SK-MEL-5 (cell line): ENCODE measurements at places on chromosomes 3 and 15. TPM values are rescaled to one million over a fixed set of nuclear protein-coding genes. Genes with fewer than 3 reads are reported as not detected.

- no peak for DNase-seq
These were observed 15.0 kb downstream of the KLF15 start for GRCh38 chr3:126342211-126342610.

GRCh38 chr3:25442486-25442885 lies 14.4 kb downstream of the RARB start:
- DNase-seq, result no peak

PRKAR2A gene
- total RNA-seq, result 34.9 and 35.1 TPM in 2 replicates

RBP2 gene
- not detected in 2 replicates for total RNA-seq

DNA sequence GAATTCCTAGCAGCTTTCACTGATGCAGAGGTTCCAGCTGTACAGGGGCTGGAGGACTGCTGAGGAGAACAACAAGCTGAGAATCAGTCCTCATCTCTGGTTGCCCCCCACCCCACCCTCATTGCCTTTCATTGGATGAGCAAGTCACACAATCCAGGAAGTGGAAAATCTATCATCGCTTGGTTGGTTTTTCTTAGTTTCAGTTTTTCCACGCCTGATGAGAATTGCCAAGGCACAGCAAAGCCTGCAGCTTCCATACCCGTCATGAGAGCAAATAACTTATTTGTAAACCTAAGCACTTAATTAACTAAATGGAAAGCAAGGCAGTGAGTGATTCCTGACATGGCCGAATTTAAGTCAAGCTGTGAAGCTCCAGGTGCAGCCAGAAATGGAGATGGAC lies 21.4 kb upstream of the LIPC start:
- no peak for DNase-seq

- DNase-seq, result no peak
These were observed 44.6 kb upstream of the SLC25A36 start for GRCh38 chr3:140896997-140897396.

DNA sequence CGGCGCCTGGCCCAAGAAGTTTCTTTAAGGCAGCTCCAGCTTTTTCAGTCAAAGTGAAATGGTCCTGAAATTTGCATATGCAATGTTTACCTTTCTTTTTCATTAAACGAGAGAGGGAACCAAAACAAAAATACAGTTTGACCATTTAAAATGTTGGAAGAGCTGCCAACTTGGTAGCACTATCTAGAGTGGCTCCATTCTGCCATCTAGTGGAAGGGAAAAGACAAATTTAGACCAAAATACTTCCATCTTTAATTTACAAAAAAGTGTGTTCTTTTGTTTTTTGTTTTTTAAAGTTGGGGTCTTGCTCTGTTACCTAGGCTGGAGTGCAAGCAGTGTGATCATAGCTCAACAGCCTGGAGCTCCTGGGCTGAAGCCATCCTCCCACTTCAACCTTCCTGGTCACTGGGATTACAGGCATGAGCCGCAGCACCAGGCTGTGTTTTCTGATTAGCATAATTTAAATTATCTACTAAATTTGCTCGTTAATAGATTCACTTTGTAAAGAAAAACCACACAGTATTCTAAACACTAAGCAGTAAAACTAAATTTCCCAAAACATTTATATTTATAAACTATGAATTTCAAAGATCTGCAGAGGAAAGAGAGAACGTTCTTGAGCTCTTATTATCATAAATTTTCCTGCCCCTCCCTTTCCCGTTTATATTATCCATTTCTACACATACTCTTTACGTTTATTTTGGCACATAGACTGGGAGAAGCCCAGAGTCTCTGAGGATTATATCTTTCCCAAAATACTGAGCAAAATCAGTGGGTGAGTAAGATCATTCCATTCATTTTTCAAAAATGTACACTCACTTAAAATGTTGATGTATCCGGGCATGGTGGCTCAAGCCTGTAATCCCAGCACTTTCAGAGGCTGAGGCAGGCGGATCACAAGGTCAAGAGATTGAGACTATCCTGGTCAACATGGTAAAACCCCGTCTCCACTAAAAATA lies 15.4 kb upstream of the RFC4 start:
- peak; percentile 69 for DNase-seq

GRCh38 chr15:65767895-65768294 lies 24.2 kb downstream of the DENND4A start:
- no peak for DNase-seq

GRCh38 chr15:83845230-83845629 lies 191.3 kb downstream of the ADAMTSL3 start:
- DNase-seq, result no peak

DNA sequence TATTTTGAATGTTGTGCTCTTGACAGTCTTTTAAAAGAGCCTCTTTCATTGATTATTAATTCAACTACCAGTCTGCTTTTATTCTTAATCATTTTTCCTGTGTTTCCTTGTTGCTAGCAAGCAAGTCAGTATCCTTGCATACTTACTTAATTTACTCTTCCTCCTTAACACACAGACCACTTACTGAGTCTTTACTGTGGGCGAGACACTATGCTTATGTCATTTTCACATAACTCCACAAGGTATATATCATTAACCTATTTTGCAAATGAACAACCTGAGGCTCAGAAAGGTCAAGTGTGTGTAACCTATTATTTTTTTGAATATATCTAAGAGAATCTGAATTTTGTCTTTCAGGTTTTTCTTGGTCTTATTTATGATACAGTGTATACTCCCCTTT lies 130.9 kb downstream of the WDR76 start:
- DNase-seq, result no peak

FHIT gene
- 3.9 and 4.0 TPM in 2 replicates for total RNA-seq

DNA sequence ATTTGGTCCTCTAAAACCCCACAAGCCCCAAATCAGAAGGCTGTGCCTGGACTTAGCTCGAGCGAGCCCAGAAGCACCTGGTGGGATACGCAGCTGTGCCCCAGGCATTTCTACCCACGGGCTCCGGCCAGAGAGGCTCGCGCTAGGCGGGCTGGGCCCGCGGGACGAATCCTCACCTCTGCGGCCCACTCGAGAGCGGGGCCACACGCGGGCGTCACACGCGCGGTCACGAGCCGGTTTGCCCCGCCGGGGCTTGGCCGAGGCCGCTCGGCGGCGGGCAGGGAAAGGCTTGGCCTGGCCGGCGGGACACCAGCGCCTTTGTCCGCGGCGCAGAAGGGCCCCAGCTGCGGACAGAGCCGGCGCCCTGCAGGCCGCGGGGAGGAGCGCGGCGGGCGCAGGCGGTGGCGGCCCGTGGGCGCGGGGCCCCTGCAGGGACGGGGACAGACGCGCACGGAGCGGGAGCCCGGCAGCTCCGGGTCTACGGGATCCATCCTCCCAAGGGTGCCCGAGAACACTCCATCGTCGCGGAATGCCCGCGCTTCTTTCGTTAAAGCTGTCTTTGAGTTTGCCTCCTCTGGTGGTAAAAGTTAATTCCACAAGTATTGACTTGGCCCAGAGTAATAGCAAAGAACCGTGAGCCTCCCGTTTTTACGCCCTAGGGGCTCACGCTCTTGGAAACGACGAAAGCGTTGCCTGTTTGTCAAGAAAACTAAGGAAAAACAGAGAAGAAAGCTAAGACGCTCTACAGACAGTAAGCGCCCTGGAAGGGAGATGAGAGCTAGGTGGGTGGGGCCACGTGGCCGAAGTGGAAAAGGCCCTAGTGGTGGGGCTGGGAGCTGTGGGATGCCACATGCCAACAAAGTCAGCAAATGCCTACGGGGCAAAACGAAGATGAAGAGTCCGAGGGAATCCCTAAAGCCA lies 26.4 kb downstream of the TYRO3 start:
- DNase-seq, result peak; percentile 73

RTP3 gene
- total RNA-seq, result not detected in 2 replicates

DNA sequence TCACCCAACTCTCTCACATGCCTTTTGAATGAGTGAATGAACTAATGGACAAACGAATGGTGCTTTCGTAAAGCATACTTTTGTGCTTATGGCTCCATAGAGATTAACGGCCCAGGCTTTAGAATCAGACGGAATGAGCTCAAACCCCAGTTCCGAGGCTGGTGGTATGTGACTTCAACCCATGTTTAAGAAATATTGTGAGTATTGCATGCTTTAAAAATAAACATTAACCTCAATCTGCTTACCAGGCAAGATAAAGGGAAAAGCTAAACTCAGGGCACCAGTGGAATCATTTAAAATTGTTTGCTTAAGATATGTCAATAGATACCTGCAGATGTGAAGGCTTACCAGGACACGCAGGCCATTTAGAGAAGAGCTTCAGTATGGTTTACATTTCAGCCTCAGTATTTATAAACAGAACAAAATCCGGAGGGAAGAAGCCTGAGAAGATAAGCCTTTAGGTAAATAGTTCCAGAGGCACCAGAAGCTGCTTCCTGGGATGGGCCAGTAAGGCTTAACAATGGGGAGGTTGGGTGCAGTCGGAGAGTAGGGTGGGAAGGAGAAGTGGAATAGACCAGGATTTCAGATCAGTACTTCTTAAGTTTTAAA lies 186.4 kb downstream of the ADAMTS9 start:
- DNase-seq, result no peak

- no peak for DNase-seq
These were observed 174.4 kb upstream of the FAM3D start for GRCh38 chr3:58840949-58841348.

IGSF10 gene
- total RNA-seq, result 0.03 and 0.16 TPM in 2 replicates

SHC4 gene
- 20.9 and 21.3 TPM in 2 replicates for total RNA-seq

- DNase-seq, result peak; percentile 10
These were observed 794 bp downstream of the ARPP19 start for GRCh38 chr15:52567871-52568600.

GRCh38 chr3:11724615-11725339 lies 81.1 kb upstream of the VGLL4 start:
- no peak for DNase-seq

DNA sequence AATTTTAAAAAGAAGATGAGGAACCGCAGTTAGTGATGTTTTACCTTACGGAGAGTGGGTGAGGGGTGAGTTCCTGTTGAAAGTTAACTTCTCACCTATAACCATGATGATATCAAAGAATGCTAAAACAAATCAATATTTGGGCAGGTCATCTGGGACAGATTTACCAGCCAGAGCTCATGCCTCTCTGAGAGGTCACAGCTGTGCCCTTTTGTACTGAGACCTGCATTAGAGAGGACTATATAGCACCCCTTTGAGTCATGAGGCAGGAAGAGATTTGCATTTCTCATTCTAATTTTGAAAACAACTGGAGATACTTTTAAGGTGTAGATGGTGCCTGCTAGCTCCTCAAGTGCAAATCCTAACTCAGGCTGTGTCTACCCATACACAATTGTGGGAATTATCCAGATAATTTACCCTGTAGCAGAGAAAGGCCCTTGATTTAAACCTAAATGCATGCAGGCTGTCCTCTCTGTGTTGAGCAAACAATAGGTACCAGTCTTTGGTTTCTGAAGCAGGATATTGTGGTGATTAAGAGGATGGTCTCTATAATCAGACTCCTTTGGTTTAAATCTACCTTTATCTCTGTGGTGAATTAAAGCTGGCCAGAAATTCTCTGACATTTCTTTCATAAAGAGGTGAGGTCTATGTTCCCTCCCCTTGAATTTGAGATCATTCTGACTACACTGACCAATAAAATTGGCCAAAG lies 5.8 kb upstream of the TM4SF4 start:
- no peak for DNase-seq

GOLGA8R gene
- total RNA-seq, result 0.05 and 0.08 TPM in 2 replicates
